ENCODE measurements at places on chromosomes 6 and 20. TPM values are rescaled to one million over a fixed set of nuclear protein-coding genes. Genes with fewer than 3 reads are reported as not detected.

DNA sequence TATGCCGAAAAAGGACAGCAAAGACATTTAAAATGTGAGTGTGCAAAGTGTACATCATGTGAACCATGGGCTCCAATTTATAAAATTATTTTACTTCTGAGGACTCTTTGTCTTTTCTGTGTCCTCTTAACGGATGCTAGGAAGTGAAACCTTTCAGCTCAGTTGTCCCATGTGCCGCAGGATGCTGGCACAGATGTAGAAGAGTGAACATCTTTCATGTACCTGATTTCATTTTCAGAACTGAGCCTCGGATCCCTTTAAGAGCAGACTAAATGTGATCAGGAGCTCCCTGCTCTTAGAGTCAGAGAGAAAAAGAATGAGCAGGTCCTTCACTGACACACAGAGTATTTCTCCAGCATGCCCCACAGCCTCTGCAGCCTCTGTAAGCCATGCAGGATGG, 27.6 kb upstream of the FUCA2 start:
- DNase-seq = no peak
- no peak overlapping the region for H3K27ac ChIP-seq
- H3K4me3 ChIP-seq = peak overlapping the region; percentile 80
- no peaks in the 10 kb centered on the region for H3K27me3 ChIP-seq
- peaks cover 58% of the 10 kb centered on the region for H3K4me1 ChIP-seq
- peaks cover 14% of the 10 kb centered on the region for H3K36me3 ChIP-seq

DNA sequence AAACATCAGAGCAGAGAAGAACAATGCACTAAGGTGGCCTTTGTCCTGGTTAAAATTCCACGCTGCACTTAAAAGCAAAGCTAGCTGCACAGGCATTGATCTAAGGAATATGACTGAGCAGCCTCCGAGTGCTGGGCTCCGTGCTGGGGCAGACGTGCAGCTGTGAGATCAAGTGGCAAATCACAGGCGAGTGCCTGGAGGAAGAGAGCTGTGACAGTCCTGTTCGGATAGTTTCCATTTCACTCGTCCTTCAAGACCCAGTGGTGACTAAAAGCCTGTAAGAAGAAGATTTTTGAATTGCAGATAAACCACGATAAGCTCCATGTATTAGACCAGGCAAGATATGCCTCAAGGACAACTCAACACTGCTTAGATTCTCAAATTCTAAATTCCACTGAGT, 247.9 kb downstream of the ANKRD60 start:
- DNase-seq = no peak
- no peak overlapping the region for H3K4me3 ChIP-seq
- no peaks in the 10 kb centered on the region for H3K4me1 ChIP-seq
- H3K27ac ChIP-seq = no peak overlapping the region

Gene WFDC8
- total RNA-seq = not detected

Gene PLN
- not detected for total RNA-seq

DNA sequence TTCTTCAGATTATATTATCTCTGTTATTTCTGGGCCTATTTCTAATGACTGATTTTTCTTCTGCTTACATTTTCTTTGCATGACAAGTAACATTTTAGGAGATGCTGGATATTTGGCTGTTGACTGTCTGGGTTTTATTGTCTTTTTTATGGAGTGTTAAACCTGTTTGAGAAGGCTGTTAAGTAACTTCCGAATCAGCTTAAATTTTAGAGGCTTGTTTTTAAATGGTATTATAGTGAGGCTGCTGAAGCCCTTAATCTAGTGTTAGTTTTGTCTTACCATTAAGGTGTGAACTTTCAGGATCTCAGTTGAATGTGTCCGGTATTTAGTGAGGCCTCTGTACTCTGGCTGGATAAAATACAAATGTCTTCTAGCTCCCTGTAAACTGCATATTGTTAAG, 109.8 kb downstream of the EYA4 start:
- no peaks in the 10 kb centered on the region for H3K36me3 ChIP-seq
- no peaks in the 10 kb centered on the region for H3K4me1 ChIP-seq
- no peak for DNase-seq
- no peak overlapping the region for H3K4me3 ChIP-seq
- no peaks in the 10 kb centered on the region for H3K27me3 ChIP-seq

DNA sequence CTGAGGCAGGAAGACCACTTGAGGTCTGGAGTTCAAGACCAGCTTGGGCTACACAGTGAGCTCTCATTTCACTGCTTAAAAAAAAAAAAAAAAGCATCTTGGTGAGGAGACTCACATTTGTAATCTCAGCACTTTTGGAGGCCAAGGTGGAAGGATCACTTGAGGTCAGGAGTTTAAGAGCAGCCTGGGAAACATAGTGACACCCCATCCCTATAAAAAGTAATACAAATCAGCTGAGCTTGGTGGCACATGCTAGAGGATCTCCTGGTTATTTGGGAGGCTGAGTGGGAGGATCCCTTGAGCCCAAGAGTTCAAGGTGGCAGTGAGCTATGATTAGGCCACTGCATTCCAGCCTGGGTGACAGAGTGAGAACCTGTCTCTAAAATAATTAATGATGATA, 29.4 kb upstream of the SYNCRIP start:
- no peak overlapping the region for H3K4me3 ChIP-seq
- no peak for DNase-seq
- peaks cover 63% of the 10 kb centered on the region for H3K36me3 ChIP-seq
- no peaks in the 10 kb centered on the region for H3K27me3 ChIP-seq
- peaks cover 71% of the 10 kb centered on the region for H3K4me1 ChIP-seq

DNA sequence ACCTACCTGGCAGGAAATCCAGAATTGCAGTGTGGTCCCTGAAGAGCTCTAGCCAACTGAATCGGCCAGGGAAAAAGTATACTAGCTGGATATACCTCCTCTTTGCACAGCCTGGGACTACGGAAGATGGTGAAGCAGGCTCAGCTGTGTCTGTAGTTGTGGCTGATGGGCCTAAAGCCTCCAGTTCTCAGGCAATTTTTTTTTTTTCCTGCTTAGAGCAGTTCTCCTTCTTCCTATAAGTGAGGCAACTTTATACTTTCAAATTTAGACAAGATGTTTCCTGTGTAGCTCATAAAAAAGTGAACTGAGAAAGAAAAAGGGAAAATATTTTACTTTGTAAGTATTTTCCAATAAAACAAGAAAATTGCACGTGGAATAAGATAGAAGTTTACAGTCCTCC, 172.9 kb downstream of the CARMIL1 start:
- H3K27ac ChIP-seq = no peak overlapping the region
- DNase-seq = no peak
- no peaks in the 10 kb centered on the region for H3K36me3 ChIP-seq
- H3K4me3 ChIP-seq = no peak overlapping the region

- DNase-seq = no peak
- no peaks in the 10 kb centered on the region for H3K36me3 ChIP-seq
- H3K27ac ChIP-seq = no peak overlapping the region
- peaks cover 4% of the 10 kb centered on the region for H3K27me3 ChIP-seq
- H3K4me3 ChIP-seq = no peak overlapping the region
These were observed 41.7 kb downstream of the MOCS1 start for GRCh38 chr6:39892490-39893129.

DNA sequence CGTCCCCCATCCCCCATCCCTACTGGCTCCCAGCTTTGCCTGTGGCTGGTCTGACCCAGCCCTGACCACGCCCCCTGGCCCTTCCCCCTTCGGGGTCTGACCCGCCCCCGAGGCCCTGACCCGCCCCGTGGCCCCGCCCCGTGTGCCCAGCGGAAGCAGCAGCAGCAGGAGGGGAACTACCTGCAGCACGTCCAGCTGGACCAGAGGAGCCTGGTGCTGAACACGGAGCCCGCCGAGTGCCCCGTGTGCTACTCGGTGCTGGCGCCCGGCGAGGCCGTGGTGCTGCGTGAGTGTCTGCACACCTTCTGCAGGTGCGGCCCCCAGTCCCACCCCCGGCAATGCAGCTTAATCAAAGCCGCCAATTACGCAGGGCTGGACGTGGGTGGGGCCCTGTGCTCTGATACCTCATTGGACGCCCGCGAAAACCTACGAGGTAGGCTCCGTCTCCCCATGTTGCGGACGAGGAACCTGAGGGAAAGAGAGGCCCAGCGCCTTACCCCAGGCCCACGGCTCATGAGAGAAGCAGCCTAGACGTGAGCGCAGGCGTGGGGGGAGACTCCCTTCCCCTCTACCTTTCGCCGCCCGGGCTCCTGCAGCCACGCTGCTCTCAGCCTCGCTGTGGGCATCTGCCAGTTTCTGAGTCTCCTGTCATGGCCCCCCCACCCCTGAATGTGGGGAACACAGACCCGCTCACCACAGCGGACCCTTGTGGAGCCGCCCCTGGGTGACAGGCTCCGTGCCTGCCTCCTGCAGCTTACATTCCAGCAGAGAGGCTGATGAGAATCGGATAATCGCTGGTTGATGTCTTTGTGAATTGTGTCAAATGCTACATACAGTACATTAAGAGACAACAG, 12.8 kb downstream of the RBCK1 start:
- no peak for DNase-seq
- peaks cover 14% of the 10 kb centered on the region for H3K4me1 ChIP-seq
- H3K27me3 ChIP-seq = no peaks in the 10 kb centered on the region
- no peak overlapping the region for H3K27ac ChIP-seq
- no peak overlapping the region for H3K4me3 ChIP-seq
- H3K36me3 ChIP-seq = peaks cover 72% of the 10 kb centered on the region

DNA sequence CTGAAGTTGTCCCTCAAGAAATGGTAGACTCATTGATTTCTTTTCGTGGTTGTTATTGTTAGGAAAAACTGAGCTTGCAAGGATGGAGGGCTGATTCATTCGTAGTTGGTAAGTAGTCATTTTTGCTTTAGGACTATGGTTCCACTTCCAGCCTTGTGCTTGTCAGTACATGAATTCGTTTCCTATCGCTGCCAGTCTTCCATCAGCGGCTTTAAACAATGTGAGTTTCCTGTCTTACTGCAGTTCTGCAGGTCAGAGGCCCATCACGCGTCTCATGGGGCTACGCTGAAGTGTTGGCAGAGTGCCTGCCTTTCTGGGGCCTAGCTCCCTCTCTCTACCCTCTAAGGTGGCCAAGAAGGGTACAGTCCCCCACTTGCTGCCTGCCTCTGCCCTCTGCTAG, 11.4 kb upstream of the MDFI start:
- peaks cover 6% of the 10 kb centered on the region for H3K4me1 ChIP-seq
- peaks cover 12% of the 10 kb centered on the region for H3K27me3 ChIP-seq
- H3K4me3 ChIP-seq = no peak overlapping the region
- H3K36me3 ChIP-seq = no peaks in the 10 kb centered on the region
- no peak for DNase-seq

Measured in activated T-helper 2 cell treated with anti-CD3 and anti-CD28 coated beads, Interferon-gamma antibody, Interleukin-2, Interleukin-4, amounts not matched to agents 10 μg/mL and 5 μg/mL and 100 μg/mL, durations not matched to agents 14 hours and 24 hours and 36 hours (primary cell).